ENCODE measurements at places on chromosomes 5 and 9. TPM values are rescaled to one million over a fixed set of nuclear protein-coding genes. Genes with fewer than 3 reads are reported as not detected.

Gene CCDC107
- 35.4 TPM for total RNA-seq

Gene LCN10
- not detected for total RNA-seq

Gene C5orf22
- total RNA-seq: 25.0 TPM

Gene STING1
- 17.0 TPM for total RNA-seq

Gene ANKRD31
- 0.12 TPM for total RNA-seq

Gene OR1J2
- total RNA-seq: not detected

Gene CMYA5
- total RNA-seq: 2.8 TPM

Gene SPINK13
- total RNA-seq: 0.58 TPM

Gene PTGR1
- 82.3 TPM for total RNA-seq

Gene MEF2C
- 6.3 TPM for total RNA-seq

Gene CCDC127
- 4.5 TPM for total RNA-seq

Gene EIF4E1B
- not detected for total RNA-seq

Gene SLC36A2
- not detected for total RNA-seq

Gene NLN
- 25.8 TPM for total RNA-seq

Gene PCDHGA9
- total RNA-seq: 1.9 TPM

Gene PTGER4
- total RNA-seq: 36.8 TPM

Gene SAXO1
- not detected for total RNA-seq

Gene KIAA1958
- 4.3 TPM for total RNA-seq

Gene RAD1
- 40.3 TPM for total RNA-seq

Gene RXFP3
- not detected for total RNA-seq

Gene LCN1
- not detected for total RNA-seq

Gene TAF11L10
- total RNA-seq: not detected

Gene LOX
- 14.9 TPM for total RNA-seq

Gene LIFR
- total RNA-seq: 17.1 TPM

Gene TAF7
- 40.6 TPM for total RNA-seq

Gene KCNIP1
- total RNA-seq: 2.0 TPM

Gene MYOZ3
- total RNA-seq: 2.2 TPM

Gene ERAP2
- total RNA-seq: 28.0 TPM

Gene NEUROG1
- not detected for total RNA-seq

Gene KCNV2
- total RNA-seq: not detected

Gene PCDHGB5
- total RNA-seq: 4.0 TPM

Gene PCDHB13
- 0.23 TPM for total RNA-seq

Gene STK32A
- total RNA-seq: 0.63 TPM

Gene KIF20A
- 82.9 TPM for total RNA-seq

Gene BHMT2
- 3.8 TPM for total RNA-seq

Gene SPDL1
- total RNA-seq: 73.2 TPM

Gene FAM81B
- total RNA-seq: not detected

Gene REXO4
- 30.4 TPM for total RNA-seq

Gene MLANA
- not detected for total RNA-seq

Gene HEMGN
- total RNA-seq: not detected

Gene FOXD4L5
- total RNA-seq: not detected

Gene PCDHGC4
- total RNA-seq: 0.07 TPM

Gene FBP2
- not detected for total RNA-seq

Gene ARL14EPL
- total RNA-seq: not detected

Gene TMEM174
- not detected for total RNA-seq

Gene DDX4
- not detected for total RNA-seq

Gene PCDHGA3
- total RNA-seq: 0.52 TPM

Gene RNF208
- total RNA-seq: 1.5 TPM

Gene OSTF1
- 21.0 TPM for total RNA-seq

Gene ARHGEF37
- 2.7 TPM for total RNA-seq
